ENCODE measurements at places on chromosomes 2 and 18. TPM values are rescaled to one million over a fixed set of nuclear protein-coding genes. Genes with fewer than 3 reads are reported as not detected.

Gene CLEC4F
- polyA plus RNA-seq = not detected

Gene C2orf66
- not detected for polyA plus RNA-seq

DNA sequence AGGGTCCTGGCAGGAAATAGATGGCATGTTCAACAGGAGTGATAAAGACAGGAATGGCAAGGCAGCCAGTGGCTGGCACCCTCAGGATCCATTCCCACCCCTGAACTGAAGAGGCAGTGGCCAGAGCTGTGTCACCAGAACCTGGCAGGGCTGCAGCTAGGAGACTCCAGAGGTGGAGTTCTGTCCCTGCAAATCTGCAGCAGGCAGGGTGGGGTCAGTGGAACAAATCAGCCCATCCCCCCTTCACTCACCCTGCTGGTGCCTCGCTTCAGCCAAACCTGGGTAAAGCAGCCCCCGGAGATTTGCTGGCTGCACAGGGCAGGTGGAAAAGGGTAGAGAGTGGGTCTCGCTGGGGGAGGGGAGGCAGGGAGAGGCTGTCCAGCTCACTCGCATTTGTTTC is 12.7 kb downstream of the INPP5D start:
- no peak for DNase-seq

- no peak for DNase-seq
Measured at GRCh38 chr2:119319593-119319992, 47.0 kb downstream of the C2orf76 start.

GRCh38 chr18:2304378-2305175 is 266.7 kb downstream of the METTL4 start:
- no peak for DNase-seq
